ENCODE measurements at places on chromosomes 3 and 15. TPM values are rescaled to one million over a fixed set of nuclear protein-coding genes. Genes with fewer than 3 reads are reported as not detected.

- DNase-seq: no peak
Measured at GRCh38 chr3:1979961-1980615, 118.6 kb upstream of the CNTN4 start.

GRCh38 chr3:31227131-31227562 is 305.6 kb upstream of the STT3B start:
- DNase-seq: no peak

GRCh38 chr15:60363087-60363549 is 34.7 kb downstream of the ANXA2 start:
- peak; percentile 80 for DNase-seq

GRCh38 chr3:11522398-11522715 is 121.4 kb downstream of the VGLL4 start:
- no peak for DNase-seq

DNA sequence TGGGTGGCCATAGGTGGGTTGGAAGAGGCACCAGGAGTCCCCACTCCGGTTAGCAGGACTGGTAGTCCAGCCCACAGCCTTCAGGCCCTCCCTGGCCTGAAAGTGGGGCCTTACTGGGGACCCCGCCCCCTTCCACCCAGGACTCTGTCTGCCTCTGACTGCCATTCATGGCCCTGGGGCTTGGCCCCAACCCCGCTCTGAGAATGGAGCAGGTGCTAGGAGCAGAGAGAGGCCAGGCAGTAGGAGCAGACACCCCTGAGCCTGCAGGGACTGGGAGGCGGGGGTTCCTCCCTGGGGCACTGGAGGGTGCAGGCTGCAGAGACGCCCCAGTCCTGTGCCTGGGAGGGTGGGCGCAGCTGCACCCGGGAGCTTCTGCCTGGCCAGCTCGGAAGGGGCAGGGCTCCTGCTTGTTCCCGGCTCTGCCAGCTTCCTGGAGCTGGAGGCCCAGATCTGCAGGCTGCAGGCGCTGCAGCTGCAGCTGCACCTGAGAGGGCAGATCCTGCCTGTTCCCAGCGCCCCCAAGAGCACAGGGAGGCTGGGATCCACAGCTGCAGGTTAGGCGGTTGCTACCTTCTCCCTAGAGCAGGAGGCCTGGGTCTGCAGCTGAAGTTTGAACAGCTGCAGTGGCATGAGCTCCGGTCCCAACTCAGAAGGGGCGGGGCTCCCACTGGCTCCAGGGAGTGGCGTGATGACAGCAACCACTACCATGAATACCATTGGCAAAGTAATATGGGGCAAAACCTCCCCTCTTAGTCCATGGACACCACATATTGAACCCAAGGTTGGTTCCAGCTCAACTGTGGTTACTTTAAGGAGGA is 194.7 kb downstream of the SQOR start:
- no peak for DNase-seq

DNA sequence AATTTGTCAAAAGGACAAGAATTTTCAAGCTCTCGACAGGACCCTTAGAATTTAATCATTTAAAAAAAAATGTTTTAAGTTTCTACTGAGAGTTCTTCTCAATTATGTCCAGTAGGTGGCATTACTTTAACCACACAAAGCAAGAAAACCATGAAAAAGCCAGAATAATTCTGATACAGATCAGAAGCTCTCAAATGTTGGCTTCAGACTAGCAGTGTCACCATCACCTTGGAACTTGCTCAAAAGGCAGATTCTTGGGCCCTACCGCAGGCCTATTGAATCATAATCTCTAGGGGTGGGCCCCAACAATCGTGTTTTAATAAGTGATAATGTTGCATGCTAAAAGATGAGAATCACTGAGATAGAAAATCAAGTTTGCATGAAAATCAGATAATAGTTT is 99.5 kb upstream of the KCNMB2 start:
- peak; percentile 33 for DNase-seq

DNA sequence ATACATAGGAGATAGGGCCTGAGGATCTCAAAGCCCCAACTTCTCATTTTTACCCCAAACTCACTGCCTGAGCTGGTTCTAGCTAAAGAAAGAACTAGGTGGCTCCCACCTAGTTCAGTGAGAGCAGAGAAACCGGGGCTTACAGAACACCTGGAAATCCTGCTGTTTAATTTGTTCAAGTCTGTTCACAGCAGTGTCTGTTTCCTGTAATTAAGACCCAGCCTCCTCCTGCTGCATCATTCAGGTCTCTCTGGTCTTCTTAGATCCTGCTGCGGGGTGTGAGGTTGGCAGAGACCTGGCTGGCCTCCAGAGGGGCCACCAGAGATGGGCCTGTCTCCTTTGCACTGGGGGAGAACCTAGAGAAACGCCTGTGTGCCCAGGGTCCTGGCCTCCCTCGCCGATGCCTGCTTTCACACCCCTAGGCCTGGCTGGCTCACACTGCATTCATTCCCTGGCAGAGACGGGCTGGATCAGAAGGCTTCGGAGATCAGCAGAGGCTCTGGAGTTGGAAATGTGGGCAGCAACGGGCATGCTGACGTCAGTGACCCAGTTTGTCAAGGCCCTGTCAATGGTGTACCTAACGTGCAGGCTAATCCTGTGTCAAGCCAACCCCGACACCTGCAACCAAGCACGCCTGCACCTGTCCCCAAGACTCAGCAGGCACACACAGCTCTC is 4.9 kb upstream of the CHRNA3 start:
- no peak for DNase-seq

- no peak for DNase-seq
Measured at GRCh38 chr3:129132097-129132866, 10.7 kb upstream of the RAB43 start.

- DNase-seq: no peak
Measured at GRCh38 chr15:88652456-88653199, 13.8 kb downstream of the ISG20 start.

GRCh38 chr3:89380016-89380415 is 272.6 kb downstream of the EPHA3 start:
- DNase-seq: no peak

DNA sequence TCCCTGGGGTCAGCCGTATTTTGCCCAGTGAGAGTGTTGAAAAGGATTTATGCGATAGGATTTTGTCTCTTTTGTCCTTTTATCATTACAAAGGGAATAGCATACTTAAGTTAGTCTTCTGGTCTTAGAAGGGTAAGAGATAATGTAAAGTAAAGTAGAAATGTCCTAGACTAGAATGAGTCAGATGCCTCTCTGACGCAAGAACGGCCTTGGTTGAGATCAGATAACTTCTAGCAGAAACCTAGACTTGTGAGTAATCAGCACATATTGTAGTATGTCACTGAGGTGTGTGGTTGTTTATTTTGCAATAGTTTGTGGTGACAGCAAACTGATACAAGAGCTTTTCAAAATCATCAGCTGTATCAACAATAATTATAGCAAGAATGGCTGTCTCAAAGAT is 866.1 kb downstream of the NSUN3 start:
- DNase-seq: no peak

DNA sequence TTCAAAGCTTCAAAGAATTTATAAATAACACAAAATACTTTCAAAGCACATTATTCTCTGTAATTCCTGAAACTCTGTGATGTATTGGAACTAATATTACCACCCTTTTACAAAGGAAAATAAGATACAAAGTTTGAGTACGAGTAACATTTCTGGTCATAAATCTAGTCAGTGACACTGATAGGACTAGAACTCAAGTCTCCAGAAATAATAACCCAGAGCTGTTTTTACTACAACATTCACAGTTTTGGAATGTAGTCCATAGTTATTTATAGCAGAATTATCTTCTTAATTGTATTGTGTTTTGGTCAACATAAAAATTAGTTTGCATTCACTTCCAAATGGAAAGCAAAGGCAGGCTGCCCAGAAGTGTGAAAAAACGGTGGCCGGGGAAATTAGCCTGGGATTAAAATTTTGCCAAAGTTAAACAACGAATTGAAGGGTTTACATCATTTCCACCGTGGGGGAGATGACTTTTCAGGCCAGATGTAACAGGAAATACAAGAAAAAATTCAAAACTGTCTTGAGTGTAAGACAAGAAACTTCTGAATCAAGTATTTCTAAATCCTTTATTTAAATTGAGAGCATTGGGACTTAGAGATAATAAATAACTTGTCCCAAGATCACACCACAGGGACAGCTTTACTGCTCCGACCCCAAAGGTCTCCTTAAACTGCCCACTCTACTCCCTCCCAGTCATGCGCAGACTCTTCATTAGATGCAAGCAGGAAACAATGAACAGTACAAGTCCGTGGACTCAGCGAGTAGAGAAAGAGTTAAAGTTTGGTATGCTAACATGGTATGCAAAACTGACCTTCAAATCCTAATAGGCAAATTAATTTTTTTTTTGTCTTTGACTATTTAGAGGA is 74.3 kb upstream of the VGLL4 start:
- DNase-seq: peak; percentile 85

DNA sequence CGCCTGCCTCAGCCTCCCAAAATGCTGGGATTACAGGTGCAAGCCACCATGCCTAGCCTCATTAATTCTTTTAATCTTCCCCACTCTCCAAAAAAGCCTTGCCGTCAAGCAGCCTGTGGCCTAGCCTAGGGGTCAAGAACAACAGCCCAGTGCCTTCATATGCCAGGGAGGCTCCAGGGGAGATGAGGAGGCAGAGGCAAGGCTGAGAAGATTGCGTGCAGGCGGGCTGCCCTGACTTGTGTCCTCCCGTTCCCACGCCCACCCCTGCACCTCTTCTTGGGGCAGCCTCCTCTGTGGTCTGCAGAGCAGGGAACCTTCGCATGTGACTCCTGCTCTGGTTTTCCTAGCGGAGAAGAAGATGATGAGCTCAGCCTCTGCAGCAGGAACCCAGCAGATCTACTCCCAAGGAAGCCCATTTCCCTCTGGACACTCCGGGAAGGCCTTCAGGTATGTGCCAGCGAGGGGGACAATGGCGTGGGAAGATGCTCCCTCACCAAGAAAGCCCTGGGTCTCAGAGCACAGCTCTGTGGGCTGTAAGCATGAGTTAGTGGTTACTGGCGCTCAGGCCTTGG is 118.5 kb upstream of the ABHD17C start:
- DNase-seq: no peak

DNA sequence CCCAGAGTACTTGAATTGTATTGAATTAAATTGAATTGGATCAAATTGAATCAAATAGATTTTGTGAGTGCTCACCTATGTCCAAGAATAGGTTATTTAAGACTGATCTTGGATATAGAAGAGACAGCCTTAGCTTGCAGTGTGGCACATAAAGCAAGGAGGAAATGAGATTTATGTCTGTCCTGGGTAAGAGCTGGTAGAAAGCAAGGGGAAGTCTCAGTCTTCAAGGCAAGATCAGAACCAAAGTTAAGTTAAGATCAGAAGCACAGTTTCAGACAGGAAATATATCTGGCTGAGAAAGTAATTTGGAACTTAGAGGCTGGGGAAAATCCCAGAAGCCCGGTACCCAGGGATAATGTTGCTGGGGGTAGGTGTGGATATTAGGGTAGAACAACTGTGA is 244.4 kb upstream of the ARPP21 start:
- no peak for DNase-seq

The IVD gene
- 62.1 TPM for polyA plus RNA-seq

The MINAR1 gene
- polyA plus RNA-seq: 1.6 TPM

The MME gene
- 398 TPM for polyA plus RNA-seq

The STRC gene
- 1.8 TPM for polyA plus RNA-seq

The ITIH3 gene
- polyA plus RNA-seq: 9.5 TPM

The SEC61A1 gene
- 174 TPM for polyA plus RNA-seq

The IQCF5 gene
- not detected for polyA plus RNA-seq

The ADGRG7 gene
- polyA plus RNA-seq: 0.25 TPM

The GNAT1 gene
- 0.03 TPM for polyA plus RNA-seq
